ENCODE measurements at places on chromosomes 7 and 10.

GRCh38 chr10:98469001-98469931 is 22.5 kb upstream of the HPS1 start:
- no peak for DNase-seq

GRCh38 chr10:7861509-7862120 is 43.3 kb downstream of the TAF3 start:
- DNase-seq, result no peak

DNA sequence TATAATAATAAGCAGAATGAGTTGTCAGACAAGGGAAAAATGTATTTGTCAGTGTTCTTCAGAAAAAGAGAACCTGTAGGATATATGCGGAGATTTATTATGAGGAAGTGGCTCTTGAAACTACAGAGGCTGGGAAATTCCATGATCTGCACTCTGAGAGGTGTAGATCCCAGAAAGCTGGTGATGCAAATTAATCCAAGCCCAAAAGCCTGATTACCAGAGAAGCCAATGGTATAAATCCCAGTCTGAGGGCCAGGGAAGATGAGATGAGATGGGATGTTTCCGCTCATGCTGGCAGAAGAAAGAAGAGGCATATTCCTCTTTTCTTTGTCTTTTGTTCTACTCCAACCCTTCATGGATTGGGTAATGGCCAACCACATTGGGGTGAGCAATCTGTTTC is 732.8 kb upstream of the IGFBP3 start:
- DNase-seq, result no peak

GRCh38 chr7:143512488-143513340 is 35.0 kb downstream of the TAS2R41 start:
- peak; percentile 34 for DNase-seq

GRCh38 chr10:129968853-129969183 is 4.7 kb upstream of the EBF3 start:
- DNase-seq, result peak; percentile 76

GRCh38 chr10:123611243-123611642 is 54.9 kb upstream of the GPR26 start:
- DNase-seq, result no peak

- no peak for DNase-seq
Observed at GRCh38 chr10:1538121-1538520, 199.2 kb downstream of the ADARB2 start.

GRCh38 chr10:118764195-118764594 is 9.4 kb upstream of the CACUL1 start:
- peak; percentile 14 for DNase-seq
